ENCODE measurements at places on chromosomes 2 and 18.

- DNase-seq = no peak
Measured at GRCh38 chr2:27441226-27441926, 805 bp upstream of the KRTCAP3 start.

DNA sequence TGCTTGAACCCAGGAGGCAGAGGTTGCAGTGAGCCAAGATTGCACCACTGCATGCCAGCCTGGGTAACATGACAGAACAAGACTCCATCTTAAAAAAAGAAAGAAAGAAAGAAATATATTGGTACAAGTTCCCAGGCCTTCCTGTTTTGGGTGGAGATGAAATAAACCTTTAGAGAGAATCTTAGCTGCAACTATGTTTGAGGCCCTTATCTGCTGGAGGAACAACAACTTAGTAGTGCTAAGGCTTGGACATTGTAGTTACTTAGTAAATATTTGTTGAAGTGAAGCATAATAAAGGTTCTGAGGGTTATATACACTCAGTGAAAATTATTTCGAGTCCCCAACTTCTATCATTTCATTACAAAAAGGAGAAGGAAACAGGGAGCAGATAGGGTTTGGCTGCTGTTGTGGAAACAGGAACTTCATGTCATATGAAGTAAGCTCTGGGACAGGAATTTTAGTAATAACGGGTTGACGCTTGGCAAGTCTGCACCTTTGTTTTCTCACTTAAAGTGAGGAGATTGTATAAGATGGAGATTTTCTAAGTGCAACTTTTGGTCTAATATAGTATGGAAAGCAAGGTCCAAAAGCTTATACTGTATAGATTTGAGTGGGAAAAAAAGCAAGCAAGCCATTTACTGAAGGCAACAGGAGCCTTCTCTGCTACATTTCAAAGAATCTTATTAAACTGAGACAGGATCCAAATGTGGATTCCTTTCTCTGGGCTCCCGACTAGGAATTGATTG, 40.0 kb upstream of the AGPS start:
- no peak for DNase-seq

GRCh38 chr2:64652231-64653108, 1.2 kb downstream of the SERTAD2 start:
- peak; percentile 60 for DNase-seq

DNA sequence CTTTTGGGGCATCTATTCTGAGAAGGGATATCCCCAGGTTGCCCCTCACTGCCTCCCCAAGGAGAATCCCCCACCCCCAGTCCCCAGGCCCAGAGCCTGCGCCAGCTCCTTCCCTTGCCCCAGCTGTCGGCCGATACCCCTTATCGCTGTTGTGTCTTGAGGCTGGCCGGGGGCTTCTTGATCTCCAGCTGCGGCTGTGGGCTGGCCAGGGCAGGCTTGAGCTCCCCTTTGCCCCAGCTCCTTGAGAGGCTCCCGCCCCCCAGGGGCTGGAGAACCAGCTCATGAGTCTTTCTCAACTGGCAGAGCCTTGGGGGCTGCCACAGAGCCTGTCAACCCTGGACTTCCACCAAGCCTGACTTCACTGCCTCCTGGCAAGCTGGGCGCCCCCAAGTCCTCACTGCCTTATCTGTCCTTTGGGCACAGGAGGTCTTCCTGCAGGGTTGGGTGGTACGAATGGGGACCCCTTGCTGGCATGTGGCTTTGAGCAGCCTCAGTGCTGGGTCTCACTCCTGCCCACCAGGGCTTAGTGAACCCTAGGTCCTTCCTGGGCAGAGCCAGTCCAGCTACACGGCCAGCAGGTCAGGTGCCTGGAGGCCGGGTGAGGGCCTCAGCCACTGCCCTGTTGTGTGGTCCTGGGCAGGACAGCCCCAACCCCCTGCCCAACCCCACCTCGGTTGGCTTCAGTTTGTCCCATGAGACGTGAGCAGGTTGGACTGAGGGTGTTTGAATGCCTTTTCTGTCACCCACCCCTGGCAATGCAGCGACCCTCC, 29.5 kb downstream of the INHBB start:
- no peak for DNase-seq

DNA sequence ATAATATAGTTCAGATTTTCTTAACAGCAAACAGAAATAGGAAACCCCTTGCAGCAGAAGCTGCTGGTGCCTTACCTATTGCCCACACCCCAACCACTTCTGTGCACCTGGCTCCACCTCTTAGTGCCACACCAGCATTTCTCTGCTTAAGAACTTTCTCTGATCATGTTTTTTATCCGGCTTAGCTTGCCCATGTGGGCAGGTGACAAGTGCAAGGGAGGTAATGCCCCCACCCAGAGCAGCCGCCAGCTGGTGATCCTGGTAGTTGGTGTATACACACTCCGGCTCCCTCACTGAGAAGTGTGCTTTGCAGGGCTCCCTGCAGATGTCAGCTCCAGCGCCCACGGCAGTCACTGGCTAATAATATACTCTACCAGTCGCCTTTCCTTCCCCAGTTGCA, 126.3 kb downstream of the ALPK2 start:
- DNase-seq = no peak

DNA sequence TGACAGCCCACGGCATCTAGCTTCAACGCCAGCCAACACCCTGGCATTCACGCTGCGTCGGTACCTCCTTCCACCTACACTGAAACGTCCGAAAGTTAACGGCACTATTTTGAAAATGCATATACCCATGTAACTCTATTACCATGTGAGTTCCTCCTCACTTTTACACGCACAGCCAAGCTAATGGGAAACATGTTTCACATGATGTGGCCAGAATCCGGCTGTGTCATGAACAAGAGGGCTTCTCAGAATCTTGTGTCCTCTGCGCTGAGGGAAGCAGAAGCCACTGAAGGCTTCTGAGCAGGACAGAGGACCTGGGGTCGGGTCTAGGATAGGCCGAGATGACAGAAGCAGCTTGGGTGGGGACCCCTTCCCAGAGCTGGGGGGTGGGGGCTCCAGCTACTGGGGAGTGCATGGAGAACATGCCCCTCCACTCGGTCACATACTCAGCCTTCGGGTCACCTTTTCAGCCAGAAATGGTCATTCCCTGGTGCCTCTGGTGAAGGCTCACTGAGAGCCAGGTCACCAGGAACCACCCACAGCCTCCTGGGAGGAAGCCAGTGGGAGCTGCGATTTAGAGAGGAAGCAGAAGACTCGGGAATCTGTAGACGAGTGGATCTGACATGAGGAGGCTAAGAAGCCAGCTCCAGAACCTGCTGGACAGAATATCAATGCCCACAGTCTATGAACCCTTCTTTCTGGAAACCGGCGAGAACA, 41.5 kb downstream of the HDAC4 start:
- no peak for DNase-seq

DNA sequence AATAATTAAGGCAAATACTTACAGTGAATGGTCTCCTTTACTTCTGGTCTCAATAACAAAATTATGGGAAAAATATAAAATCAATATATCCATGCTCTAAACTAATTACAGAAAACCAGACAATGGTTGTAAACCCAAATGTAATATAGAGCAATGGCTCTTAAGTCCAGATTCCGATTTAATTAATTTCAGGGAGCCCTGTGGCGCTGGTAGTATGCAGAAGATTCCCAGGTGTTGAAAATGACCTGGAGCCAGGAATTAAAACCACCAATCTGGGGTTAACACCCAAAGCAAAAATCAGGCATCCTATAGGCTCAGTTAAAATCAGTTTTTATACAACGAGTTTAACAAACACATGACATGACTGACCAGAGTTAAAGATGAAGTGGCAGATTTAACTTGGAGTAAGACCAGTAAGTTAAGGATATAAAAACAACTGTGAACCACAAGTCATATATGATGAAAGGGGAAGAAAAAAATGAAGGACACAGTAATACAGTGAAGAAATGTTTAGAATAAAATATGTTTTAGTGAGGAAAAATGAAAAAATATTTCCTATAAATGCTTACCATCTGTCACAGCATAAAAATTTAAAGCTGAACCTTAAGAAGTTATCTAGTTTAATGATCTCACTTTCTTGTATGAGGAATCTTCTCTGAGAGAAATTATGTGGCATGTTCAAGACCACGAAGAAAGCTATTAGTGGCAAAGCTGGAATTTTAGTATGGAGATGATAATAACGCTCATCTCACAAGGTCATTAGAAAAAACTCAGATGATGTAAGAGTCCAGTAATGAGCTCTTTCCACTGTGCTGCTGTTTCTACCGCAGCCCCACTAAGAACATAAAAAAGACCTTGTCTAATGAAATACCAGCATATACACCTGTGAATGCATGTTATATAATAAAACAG, 45.8 kb upstream of the FLACC1 start:
- no peak for DNase-seq

- peak; percentile 66 for DNase-seq
Measured at GRCh38 chr2:227805578-227805977, 8.1 kb upstream of the CCL20 start.
